ENCODE measurements at places on chromosomes 12 and 14. TPM values are rescaled to one million over a fixed set of nuclear protein-coding genes. Genes with fewer than 3 reads are reported as not detected.
A peak's percentile ranks its signal among the peaks of the same experiment; 100 is the strongest.

DNA sequence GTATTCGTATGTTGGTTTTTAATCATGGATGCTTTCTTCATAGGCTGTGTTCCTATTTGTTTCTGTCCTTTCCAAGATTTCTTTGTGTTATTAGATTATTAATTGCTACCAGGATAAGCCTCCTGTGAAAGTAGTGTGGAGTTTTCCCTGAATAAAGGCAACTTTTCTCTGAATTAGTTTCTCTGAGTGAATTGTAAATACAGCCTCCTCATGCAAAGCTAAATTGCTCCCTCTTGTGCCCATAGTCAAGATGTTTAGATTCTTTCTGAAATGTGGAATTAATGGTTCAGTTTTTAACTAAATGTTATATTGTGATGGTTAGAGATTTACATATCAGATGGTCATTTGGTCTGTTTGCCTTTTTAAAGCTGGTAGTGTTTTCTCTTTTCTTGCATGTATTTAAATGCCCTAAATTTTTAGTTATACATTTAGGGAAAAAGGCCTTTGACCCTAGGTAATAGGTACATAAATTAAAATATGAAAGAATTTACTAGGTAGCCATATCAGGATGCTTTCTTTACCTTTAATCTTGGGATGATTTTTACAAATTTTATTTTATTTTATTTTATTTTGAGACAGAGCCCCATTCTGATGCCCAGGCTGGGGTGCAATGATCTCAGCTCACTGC lies 8.9 kb downstream of the APAF1 start:
- DNase-seq, result no peak

DNA sequence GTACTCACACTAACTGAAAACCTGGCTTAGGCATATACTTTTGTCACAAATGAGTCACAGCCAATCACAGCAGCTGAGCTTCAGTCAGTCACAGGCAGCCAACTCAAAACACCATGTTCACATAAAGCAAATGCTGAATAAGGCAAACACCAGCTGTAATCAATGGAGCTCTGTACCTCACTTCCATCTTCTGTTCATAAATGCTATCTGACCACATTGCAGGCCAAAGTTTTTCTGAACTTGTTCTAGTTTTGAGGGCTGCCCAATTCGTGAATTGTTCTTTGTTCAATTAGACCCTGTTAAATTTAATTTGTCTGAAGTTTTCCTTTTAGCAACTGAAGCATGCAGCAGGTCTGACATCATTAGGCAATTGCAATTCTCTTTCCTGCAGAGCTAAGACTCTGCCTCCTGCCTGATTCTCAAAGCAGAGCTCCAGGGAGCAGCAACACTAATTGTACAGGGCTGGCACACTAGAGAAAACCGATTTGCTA lies 129.9 kb downstream of the WIF1 start:
- DNase-seq, result no peak

GRCh38 chr14:64762044-64763034 lies 58.1 kb downstream of the PLEKHG3 start:
- peak; percentile 90 for DNase-seq

DNA sequence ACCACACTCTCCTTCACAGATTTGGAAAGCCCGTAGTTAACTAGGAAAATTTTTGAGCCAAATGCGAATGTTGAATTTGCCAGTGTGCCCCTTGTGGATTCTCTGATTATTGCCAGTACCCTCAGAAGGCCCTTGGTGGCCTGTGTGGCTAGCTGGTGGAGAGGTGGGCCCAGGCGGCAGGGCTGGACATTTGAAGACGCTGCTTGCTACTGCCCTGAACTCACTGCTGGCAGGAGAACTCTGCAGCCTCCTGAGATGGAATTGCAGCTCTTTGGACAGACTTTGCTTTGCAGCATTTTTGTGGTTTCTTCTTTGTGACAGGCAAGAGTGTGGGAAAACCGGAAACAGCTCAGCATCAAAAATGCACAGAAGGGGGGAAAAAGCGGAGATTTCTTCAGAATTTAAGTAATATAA lies 97.6 kb downstream of the TGFB3 start:
- no peak for DNase-seq

DNA sequence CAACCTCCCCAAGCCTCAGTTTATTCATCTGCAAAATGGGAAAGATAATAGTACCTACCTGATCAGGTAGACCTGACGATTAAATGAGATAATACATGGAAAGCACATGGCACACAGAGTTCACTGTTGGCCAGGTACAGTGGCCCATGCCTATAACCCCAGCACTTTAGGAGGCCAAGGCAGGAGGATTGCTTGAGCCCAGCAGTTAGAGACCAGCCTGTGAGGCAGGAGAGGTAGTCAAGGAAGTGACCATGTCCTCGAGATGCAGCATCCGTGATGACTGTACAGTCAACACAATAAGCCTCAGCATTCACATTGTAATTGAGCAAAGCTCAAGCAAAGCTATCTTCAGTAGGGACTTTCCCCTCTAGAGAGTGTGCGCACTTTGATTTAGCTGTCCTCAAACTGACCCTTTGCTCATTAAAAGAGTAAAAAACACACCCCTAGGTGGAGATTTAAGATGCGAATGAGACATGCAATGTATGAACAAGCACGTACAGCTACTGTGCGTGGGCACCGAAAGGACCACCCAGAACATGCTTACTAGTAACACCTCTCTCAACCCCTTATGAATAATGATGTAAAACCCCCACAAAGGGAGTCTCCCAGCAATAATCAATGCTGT lies 9.9 kb downstream of the ISCU start:
- DNase-seq, result peak; percentile 53

SDSL gene
- total RNA-seq, result 11.5 TPM
